ENCODE measurements at places on chromosomes 5 and 9.
A peak's percentile ranks its signal among the peaks of the same experiment; 100 is the strongest.

DNA sequence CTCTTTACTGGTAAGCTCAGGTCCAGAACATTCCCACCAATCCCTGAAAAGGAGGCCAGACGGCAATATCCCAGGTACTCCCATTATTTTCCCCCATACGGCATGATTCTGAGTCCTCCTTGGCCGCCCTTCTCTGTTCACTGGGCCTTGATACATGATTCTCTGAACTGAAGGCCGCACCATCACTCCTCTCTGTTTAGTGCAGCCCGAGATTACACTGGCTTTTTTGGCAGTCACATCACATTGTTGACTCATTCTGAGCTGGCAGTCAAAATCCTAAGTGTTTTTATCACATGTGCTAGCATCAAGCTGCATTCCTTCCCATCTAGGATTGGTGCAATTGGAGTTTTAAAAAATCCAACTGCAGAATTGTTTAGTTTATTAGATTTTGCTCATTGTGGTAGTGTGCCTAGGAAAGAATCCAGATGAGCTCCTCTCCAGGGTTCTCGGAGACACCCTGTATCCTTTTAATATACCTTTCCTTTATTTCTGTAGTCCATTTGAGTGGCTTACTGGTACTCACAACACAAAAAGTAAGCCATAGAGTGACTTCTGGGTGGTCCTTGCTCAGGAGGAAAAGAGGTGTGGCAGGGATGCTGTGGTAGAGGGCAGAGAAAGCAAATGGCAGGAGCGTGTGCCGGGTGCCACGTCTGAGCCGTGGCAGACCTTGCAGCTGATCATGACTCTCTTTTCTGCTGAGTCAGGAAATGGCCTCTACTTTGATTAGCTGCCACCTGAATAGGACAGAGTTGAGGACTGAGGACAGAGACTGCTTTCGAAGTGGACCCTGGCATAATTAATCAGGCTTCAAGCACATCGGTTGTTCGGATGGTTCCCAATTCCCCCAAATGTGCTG is 121.1 kb upstream of the IL12B start:
- peak; percentile 91 for DNase-seq

GRCh38 chr5:104793031-104793754 is 1230.6 kb upstream of the NUDT12 start:
- no peak for DNase-seq

DNA sequence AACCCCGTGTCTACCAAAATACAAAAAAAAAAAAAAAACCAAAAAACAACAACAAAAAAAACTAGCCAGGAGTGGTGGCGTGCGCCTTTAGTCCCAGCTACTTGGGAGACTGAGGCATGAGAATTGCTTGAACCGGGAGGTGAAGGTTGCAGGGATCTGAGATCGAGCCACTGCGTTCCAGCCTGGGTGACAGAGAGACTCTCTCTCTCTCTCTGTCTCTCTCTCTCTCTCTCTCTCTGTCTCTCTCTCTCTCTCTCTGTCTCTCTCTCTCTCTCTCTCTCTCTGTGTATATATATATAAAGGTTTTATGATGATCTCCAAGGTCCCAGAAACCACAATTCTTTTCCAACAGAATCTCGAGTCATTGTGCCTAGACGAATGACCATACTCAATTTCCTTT is 18.8 kb upstream of the ANKRD33B start:
- DNase-seq = no peak

- DNase-seq = no peak
Measured at GRCh38 chr5:167177736-167178135, 1113.7 kb upstream of the WWC1 start.

GRCh38 chr5:33041586-33041985 is 330.5 kb downstream of the NPR3 start:
- no peak for DNase-seq

GRCh38 chr9:114988962-114989599 is 58.7 kb upstream of the TNFSF8 start:
- no peak for DNase-seq

- DNase-seq = no peak
Measured at GRCh38 chr9:38339087-38339486, 53.4 kb upstream of the ALDH1B1 start.

DNA sequence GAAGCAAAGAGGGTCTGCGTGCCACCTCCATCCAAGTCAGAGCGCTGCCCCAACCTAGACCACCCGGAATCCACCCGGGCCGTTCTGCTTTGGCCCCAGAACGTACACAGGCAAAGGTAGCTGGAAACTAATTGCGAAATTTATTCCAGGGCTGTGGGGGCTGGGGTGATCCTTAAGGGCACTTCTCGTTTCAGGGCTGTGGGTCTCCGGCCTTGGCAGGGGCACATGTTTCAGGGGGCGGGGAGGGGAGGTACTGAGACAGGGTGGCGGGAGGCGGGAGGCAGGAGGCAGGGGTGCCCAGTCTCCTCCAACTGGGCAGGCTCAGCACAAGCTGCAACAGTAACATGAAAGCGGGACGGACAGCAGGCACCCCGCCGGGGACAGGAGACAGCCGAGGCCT is 26.1 kb downstream of the NR5A1 start:
- DNase-seq = no peak

DNA sequence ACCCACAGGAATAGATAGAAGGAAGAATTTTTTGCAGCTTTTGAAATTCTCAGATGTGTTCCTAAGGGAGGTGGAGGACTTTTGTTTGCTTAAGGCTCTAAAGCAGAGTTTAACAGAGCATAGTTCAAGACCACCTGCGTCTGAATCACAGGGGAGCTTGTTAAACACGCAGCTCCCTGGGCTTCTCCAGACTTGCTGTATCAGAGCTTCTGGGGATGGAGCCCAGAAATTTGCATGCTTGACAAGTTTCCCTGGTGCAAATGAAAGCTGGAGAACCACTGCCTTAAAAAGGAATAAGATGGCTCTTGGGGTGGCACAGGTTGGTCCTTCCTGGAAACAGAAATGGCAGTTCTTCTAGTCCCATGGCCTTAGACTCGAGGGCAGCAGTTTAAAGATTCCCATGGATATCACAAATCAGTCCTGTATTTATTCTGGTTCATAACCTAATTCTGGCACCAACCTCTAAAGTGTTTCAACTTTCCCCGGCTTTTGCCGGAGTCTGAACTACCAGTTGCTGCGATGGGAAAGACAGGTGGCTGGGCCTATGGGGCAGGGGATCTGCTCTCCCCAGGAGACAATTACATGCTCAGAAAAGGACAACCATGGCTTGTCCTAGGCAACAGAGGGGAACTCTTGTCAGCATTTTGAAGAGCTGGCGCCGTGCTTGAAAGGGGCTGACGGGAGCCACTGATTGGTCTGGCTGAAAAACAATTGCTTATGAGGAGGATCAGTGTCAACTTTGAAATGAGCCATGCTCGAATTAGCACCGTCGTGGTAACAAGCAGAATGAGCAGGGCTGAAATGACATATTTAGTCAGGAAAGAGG is 599.6 kb downstream of the CCDC171 start:
- no peak for DNase-seq

DNA sequence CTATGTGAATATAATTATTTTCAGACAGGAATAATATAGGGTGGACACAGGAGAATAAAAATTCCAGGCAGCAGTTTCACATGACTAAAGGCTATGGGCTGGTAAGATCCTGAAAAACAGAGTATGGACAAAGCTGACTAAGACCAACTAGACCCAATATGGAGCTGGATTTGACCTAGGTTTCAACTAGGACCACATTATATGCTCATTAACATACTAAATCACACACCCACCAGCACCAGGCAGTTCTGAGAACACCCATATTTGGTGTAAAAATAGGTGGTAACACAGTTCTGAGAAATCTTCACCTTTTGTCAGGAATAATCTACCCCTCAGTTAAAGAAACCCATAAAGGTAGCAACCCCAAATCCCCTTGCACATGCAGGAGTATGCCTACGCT is 64.7 kb downstream of the MAPKAP1 start:
- no peak for DNase-seq

- DNase-seq = no peak
Measured at GRCh38 chr5:35023391-35024178, 24.2 kb downstream of the AGXT2 start.

DNA sequence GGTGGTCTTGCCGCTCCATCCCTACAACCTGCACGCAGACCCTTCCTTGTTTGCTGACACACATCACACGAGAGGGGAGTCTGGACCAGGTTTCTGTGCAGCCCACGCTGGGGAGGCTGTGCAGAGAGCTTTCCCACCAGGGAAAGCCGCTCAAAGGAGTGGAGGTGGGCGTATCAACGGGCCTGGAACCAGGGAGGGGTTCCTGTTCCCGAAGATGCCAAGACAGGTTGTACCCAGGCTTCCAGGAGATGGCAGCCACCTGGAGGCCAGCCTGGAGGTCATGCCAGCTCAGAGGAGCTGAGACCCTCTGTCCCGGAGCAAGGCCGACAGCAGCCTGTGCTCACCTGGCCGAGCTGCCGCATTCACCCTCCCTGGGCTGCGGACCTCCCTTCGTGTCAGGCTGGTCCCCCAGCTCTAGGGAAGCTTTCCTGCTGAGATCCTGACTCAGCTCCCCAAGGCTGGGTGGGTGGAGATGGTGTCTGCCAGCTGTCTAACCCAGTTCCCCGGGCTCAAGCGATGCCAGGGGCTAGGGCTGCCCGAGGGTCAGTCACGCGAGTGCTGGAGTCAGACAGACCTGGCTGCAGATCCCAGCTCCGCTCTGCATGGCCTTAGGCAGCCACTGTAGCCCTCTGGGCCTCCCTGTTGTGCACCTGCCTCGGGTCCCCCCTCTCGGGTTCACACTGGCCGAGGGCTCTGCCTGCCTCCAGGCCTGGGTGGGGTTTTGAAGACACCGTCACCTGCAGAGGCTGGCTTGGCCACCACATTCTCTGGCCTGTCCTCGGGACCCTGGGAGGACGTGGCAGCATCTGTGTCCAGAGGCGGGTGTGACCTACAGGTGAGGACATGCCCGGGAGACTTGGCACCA is 28.5 kb upstream of the QSOX2 start:
- DNase-seq = no peak

- no peak for DNase-seq
Measured at GRCh38 chr9:16175461-16175860, 622.6 kb downstream of the CCDC171 start.

DNA sequence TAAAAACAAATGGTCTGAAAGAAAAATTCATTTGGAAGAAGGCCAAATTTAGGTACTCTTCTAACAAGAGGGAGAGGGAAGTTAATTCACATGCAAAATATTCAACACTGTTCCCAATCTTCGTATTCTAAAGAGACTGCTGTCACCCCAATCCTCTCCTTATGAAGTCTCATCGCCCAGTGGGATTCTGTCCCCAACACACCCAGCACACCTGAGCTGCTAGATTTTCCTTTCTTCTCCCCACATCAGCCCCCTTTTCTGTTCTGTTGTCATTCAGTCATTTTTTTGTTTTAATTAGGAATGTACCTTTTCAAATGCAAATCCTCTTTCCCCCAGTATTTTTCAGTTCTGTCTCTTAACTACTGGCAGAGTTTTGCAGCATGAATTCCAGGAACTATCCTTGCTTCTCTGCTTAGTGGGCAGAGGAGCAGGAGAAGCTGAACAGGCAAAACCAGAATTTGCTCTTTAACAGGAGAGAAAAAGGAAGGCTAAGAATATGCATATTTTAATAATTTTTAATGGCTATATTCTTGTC is 366.9 kb downstream of the MAN2A1 start:
- no peak for DNase-seq

- no peak for DNase-seq
Measured at GRCh38 chr9:82332774-82333152, 344.2 kb downstream of the SPATA31D1 start.

- DNase-seq = peak; percentile 37
Measured at GRCh38 chr9:121399883-121400607, 30.0 kb upstream of the STOM start.

- DNase-seq = no peak
Measured at GRCh38 chr5:87361536-87362213, 51.1 kb downstream of the CCNH start.

Measured in retinal pigment epithelial cell (primary cell).